ENCODE measurements at places on chromosomes 11 and 22.

- no peak for DNase-seq
- no peak overlapping the region for H3K4me3 ChIP-seq
- no peaks in the 10 kb centered on the region for H3K4me1 ChIP-seq
- H3K27ac ChIP-seq = no peak overlapping the region
- H3K36me3 ChIP-seq = no peaks in the 10 kb centered on the region
- no peaks in the 10 kb centered on the region for H3K27me3 ChIP-seq
Measured at GRCh38 chr11:59954219-59954847, 9.5 kb upstream of the OOSP4A start.

DNA sequence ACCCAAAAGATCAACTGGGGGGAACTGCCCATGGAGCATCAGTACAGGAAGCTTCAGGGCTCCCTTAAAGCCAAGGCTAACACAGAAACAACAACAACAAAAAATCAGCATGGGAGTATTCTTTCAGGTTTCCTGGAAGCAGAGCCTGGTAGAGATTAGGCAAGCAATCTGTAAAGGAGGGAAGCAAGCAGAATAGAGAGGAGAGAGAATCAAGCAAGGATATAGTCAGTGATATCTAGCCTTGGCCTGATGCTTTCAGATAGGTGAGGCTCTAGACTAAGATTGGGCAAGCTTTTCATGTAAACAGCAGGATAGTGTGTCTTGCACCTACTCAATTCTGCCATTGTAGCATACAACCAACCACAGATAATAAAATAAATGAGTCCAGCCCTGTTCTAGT is 44.4 kb upstream of the FAT3 start:
- H3K4me3 ChIP-seq = no peak overlapping the region
- no peaks in the 10 kb centered on the region for H3K4me1 ChIP-seq
- H3K36me3 ChIP-seq = no peaks in the 10 kb centered on the region
- no peaks in the 10 kb centered on the region for H3K27me3 ChIP-seq

DNA sequence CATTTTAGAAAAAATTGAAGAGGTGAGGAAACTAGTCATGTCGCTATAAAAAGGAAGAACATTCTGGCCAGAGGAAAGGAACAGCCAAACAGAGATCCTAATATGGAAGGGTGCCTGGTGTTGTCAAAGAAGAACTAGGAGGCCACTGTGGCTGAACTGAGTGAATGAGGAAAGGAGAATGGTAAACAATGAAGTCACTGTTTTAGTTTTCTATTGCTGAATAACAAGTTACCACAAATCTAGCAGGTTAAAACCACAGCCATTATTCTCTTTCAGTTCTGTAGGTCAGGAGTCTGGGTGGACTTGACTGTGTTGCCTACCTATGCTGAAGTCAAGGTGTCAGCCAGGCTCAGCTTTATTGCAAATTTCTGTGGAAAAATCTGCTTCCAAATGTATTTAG is 549.3 kb upstream of the CCDC90B start:
- H3K36me3 ChIP-seq = no peaks in the 10 kb centered on the region
- H3K27ac ChIP-seq = no peak overlapping the region
- H3K4me1 ChIP-seq = no peaks in the 10 kb centered on the region
- H3K27me3 ChIP-seq = peaks cover 17% of the 10 kb centered on the region
- no peak overlapping the region for H3K4me3 ChIP-seq

- peaks cover 5% of the 10 kb centered on the region for H3K4me1 ChIP-seq
- H3K36me3 ChIP-seq = no peaks in the 10 kb centered on the region
- no peak overlapping the region for H3K4me3 ChIP-seq
- peaks cover 13% of the 10 kb centered on the region for H3K27me3 ChIP-seq
Measured at GRCh38 chr11:33366918-33367317, 109.7 kb downstream of the HIPK3 start.

DNA sequence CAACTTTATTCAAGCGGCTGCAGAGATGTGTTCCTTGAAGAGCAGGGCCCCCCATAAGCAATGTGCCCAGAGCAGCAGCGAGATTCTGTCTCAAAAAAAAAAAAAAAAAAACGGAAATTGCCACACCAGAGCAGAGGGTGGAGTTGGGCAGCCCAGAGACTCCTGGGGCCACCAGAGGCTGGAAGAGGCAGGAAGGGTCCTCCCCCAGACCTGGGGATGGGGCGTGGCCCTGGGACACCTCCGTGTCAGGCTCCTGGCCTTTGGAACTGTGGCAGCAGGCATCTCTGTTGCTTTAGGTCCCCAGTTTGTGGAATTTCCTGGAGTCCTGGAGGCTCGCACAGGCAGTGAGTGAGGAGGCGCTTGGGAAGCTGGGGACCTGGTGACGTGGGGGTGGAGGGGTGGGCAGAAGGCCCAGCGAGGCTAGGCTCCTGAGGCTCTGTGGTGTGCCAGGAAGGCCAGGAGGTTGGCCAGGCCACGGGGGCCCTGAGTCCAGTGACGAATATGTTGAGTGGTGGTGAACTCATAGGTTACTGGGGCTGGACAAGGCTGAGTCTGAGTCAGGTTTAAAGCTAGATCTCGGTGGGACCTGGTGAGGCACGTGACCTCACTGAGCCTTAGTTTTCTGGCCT is 735.6 kb downstream of the BRD1 start:
- no peak overlapping the region for H3K27ac ChIP-seq
- peaks cover 5% of the 10 kb centered on the region for H3K4me1 ChIP-seq
- H3K36me3 ChIP-seq = no peaks in the 10 kb centered on the region

DNA sequence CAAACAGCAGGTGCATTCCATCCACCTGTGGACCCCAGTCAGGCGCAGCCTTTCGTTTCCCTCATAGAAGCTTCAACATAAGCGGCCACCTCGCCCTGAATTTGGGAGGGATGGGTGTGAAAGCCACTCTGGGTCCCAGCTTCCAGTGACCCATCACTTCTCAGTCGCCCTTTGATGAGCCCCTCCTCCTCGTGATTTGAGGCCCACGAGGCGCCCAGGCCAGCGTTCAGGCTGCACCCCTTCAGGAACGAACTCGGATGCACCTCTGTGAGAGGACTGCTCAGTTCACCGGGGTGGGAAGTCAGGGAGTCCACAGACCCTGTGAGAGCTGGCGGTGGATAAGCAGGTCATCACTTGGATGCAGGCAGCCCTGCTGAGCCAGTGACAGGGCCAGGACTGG is 1118.2 kb downstream of the BRD1 start:
- no peaks in the 10 kb centered on the region for H3K27me3 ChIP-seq
- H3K36me3 ChIP-seq = no peaks in the 10 kb centered on the region
- peaks cover 3% of the 10 kb centered on the region for H3K4me1 ChIP-seq
- no peak overlapping the region for H3K4me3 ChIP-seq
- DNase-seq = no peak

DNA sequence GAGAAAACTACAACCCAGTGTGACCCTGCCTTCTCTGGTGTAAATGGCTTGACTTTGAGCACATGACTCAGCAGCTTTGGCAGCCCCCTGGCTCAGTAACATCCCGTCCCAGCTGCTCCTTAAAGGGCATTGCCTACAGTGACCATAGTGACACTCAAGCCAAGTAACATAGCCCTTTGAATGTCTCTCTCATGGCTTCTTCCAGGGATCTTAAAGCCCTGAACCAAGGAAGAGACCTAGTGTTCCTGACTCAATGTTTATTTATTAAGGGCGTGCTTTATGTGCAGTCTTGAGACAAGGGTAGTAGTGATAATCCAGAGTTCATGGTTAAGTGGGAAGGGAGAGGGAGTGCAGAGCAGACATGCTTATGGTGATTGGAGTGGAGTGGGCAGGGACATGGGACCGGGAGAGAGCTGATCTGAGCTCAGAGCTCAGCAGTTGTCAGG is 125.7 kb downstream of the PARVA start:
- H3K4me1 ChIP-seq = peaks cover 40% of the 10 kb centered on the region
- H3K27me3 ChIP-seq = no peaks in the 10 kb centered on the region
- H3K27ac ChIP-seq = no peak overlapping the region
- peak; percentile 31 for DNase-seq

DNA sequence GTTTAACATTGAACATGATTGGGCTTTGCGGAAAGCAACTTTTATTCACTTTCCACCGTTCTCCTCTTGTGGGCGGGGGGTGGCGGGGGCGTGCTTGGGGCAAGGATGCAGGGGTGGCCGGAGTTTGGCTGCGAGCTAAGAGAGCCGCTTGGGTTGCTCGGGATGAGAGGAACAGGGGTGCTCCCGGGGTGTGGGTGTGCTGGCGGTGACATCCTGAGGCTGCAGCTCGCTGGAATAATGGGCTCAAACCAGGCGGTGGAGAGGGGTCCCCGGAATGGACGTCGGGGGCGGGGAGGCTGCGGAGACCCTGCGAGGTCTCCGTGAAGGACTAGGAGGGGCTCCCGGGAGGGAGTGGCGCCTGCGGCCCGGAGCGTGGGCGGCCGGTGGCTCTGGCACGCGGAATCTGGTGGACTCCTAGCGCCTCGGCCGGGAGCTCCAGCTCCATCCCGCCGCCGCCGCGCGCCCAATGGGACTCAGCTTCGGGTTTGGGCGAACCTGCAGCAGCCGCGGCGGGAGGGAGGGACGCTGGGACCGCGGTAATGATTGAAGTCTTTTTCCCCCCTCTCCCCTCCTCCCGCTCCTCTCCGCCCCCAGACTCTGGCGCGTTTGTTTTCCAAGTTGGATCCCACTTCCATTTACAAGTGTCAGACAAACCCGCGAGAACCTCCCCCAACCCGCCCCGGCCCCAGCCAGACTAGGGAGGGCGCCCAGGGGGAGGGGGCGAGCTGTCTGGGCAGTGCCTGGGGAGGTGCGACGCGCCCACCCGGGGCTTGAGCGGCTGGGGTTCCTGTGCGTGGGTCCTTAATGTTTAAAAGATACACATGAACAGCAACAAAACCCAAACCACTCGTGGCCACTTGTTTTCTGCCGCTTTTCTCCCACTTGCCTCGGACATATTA is 2.0 kb downstream of the FAT3 start:
- peaks cover 26% of the 10 kb centered on the region for H3K27me3 ChIP-seq
- H3K4me1 ChIP-seq = peaks cover 51% of the 10 kb centered on the region
- peak overlapping the region; percentile 49 for H3K27ac ChIP-seq
- peak; percentile 73 for DNase-seq
- H3K36me3 ChIP-seq = no peaks in the 10 kb centered on the region

DNA sequence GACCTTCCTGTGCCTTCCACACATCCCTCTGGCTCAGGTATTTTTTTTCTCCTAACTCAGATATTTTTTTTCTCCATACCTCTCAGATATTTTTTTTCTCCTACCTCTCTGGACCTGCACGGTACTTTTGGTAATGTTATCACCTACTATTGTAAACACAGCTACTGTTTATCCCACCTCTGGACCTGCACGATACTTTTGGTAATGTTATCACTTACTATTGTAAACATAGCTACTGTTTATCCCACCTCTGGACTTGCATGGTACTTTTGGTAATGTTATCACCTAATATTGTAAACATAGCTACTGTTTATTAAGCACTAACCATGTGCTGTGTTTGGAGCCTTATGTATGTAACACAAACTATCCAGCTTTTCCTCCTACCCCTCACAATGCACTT is 12.1 kb upstream of the UPB1 start:
- H3K4me1 ChIP-seq = peaks cover 25% of the 10 kb centered on the region
- no peak overlapping the region for H3K4me3 ChIP-seq
- no peak for DNase-seq
- H3K36me3 ChIP-seq = no peaks in the 10 kb centered on the region
- H3K27ac ChIP-seq = peak overlapping the region; percentile 27
